ENCODE measurements at places on chromosomes 6 and 20.

- DNase-seq: no peak
These were observed 46.8 kb upstream of the SLCO4A1 start for GRCh38 chr20:62595491-62595890.

DNA sequence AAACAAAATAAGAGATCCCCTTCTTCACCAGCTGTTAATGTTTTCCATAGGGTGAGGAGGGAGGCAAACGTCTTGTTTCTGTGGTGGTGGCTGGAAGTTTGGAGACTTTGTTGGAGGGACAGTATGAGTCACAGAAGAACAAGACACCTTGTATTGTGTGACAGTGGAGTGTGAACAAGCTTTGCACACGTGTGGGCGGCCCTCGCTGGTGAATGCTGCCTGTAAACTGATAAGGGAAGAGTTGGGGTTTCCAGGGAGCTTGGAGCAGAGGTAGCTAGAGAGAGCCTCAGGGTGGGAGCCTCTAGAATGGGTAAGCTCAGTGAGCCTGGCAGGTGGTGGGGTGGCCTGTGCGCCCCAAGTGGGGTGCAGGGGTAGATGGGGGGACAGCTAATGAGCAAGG, 78.3 kb downstream of the ZDHHC14 start:
- DNase-seq: no peak

DNA sequence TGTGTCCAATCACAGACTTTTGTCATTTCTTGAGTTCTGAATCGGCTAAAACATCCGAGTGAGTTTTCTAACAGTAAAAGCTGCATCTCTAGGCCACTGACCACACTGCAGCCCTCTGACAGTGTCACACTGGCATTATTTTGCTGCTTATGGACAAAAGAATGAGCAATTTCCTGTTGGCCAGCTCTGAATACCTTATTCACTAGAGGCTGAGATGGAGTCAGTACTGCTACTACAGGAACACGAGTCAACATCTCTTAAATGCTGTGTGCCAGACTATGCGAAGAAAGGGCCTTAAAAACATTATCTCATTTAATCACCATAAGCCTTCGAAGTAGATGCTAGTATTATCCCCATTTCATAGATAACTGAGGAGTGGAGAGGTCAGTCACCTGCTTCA, 42.5 kb upstream of the IPCEF1 start:
- DNase-seq: no peak

DNA sequence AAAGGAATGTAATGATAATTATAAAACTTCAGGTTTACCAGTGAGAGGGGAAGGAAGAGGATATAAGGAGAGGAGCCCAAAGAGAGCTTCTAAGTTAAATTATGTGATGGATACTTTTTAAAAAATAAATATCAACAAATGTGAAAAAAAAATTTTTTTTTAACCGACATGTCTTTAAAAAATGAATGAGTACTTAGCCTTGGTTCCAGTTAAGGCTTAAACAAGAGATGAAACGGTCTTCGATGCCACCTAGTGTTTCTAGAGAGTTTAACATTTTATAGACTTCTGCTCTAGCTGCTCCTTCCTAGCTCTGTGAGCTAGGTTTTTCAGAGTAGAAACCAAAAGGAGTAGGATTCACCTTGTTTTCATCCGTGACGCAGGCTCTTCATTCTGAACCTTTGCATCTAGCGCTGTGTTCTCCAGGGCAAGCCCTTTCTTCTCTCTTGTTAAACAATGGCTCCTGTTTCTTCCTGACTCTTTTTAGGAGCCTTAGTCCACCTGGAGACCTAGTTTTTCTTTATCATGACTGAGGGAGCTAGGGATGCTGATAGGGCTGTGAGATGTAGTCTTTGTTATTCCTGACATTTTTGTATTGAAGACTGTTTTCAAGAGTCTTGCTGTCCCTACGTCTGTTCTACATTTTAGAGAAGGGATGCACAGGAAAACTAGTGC, 42.4 kb upstream of the GNRH2 start:
- DNase-seq: no peak

DNA sequence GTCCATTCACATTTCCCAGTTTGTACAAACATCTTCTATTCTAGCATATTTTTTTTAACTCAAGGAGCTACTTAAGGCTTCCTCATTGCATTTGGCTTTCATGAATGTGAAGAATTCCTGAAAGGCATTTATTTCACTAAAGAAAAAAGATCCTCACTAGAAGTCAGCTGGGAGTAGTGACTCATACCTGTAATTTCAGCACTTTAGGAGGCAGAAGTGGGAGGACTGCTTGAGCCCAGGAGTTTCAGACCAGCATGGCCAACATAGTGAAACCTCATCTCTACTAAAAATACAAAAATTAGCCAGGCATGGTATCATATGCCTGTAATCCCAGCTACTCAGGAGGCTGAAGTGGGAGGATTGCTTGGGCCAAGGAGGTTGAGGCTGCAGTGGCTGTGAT, 30.9 kb upstream of the XRN2 start:
- no peak for DNase-seq

DNA sequence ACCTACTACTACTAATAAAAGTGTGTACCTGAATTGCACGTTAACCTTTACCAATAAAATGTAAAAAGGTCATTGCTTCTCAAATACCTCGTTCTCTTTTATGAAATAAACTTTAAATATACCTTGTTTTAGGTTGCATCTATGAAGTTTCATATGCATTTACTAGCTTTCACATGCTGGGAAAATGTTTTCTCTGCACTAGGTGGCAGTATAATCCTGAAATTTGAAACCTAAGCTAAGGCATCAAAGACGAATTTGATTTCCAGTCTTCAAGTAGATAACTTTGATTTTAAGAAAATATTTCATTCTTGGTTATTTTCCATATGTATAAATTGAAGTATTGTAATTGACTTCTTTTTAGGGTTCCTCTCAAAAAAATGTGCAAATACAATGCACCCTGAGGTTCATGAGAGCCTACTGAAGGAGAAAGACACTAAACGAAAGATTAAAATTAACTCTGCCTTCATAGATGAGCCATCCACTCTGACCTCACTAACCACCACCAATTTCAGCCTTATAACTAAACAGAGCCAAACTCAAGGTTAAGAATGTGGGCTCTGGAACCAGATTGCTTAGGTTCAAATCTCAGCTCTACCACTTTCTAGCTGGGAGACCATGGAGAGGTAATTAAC, 7.3 kb upstream of the COL9A1 start:
- DNase-seq: no peak

DNA sequence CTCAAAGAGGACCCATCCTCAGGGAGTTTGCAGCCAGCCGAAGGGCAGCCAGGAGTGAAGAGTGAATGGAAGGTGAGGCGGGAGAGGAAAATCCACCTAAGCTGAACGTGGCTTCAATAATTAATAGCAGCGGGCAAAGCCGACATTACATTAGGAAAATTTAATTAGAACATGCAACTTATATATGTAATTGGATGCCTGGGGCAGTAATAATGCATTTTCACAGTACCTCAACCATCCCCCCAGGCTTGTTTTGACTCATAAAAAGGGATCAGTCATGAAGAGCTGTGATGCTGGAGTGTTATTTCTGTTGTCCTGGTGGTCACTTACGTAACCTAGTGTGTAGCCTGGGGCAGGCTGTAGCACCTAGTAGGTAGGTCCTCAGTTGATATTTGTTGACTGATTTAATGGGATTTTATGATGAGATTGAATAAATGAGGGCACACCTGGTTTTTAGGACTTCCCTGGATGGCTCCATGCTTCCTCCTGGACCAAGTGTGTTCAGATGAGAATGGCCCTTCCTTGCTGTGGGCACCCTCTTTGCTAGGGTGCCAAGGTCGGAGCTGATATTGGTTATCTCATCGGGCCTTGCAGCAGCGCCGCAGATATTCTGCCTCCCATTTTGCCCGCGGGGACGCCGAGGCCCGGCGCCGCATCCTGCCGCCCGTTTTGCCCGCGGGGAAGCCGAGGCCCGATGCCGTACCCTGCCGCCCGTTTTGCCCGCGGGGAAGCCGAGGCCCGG, 128.8 kb downstream of the CDH26 start:
- no peak for DNase-seq

DNA sequence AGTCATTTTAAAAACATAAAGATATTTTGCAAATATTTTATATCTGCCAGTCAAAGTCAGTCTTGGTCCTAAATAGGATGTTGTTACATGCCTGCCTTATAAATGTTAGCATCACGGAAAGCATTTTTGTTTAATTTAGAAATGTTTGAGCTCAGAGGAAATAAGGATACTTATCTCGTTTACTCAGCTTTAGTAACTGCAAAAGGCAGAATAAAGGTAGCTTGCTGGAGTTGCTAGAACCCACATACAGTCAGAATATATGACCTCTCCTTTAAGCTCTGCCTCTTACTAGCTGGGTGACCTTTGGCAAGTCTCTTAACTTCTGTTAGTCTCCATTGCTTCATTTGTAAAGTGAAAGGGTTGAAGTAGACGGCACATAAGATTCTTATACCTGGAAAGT, 867.3 kb downstream of the KIF16B start:
- no peak for DNase-seq

DNA sequence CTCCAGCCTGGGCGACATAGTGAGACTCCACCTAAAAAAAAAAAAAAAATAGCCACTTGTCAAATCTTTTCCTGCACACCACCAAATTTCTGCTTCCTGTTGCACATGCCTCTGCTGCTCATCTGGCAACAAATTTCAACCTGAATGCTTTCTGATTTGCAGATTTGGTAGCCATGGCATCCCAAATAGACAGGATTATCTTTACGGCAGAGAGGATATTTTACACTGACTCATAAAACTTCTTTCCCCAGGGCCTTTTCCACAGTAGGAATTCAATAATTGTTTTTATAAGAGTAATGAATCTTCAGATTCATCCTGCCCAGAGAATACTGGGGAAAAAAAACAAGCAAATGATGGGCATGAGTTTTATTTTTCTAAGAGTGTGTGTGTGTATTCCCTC, 264.6 kb downstream of the FRK start:
- no peak for DNase-seq

DNA sequence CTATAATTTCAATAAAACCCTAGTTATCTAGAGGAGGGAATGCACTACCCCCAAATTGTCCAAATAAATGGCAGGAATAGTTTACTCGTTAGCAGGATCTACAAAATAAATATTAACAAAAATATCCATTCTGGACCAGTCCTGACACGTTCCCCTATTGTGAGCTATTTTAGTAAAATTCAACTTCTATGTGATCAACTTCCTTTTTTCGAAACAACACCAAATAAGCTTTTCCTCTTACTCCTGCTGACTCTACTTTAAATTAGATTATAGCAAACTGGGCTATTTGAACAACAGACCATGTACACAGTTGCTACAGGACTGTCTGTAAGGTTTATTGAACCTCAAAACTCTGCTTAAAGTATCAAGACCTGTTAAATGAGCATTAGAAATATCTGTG, 154.3 kb downstream of the IPCEF1 start:
- DNase-seq: no peak

GRCh38 chr20:20002101-20002998, 14.8 kb upstream of the NAA20 start:
- no peak for DNase-seq

DNA sequence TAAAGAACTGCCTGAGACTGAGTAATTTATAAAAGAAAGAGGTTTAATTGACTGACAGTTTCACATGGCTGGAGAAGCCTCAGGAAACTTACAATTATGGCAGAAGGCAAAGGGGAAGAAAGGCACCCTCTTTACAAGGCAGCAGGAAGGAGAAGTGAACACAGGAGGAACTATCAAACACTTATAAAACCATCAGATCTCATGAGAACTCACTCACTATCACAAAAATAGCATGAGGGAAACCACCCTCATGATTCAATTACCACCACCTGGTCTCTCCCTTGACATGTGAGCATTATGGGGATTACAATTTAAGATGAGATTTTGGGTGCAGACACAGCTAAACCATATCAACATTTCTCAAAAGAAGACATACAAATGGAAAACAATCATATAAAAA, 266.3 kb downstream of the EPM2A start:
- no peak for DNase-seq

DNA sequence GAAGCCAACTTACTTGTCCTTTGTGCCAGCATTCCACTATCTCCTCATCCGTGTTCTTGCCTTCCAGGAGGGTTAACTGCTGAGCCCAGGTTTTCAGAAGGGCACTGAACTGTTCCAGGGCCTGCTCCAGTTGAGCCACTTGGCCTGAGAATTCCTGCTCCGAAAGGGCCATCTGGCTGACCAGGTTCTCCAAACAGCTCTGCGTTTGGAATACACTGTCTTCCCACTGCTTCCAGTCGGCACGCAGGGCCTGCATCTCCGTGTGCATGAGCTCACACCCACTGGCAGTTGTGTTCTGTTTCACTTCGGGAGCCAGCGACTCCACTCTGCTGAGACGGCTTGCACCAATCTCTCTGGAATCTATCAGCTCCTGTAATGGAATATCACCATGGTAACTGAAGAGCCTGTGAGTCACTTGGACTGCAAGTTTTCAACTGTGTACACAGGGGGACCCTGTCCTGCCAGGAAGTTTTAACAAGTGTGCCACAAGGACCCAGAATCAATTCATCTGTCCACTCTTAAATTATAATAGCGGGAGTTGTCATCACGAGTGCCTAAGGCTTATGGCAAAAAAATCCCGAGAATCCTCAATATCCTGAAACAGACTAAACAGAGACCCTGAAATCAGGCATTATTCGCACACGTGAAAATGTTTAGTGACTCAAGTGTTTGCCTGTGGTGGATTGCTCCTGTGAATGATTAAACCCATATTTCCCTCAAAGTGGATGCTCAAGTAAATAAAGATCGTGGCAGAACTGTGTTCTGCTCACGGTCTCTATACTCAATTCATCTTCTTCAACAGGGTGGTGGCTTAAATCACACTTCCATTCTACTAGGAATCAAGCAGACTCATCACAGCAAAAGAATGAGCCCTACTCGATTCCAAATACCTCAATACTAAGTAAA, 255.9 kb downstream of the SYNE1 start:
- no peak for DNase-seq

- no peak for DNase-seq
These were observed 3.9 kb downstream of the HEY2 start for GRCh38 chr6:125753218-125753936.

DNA sequence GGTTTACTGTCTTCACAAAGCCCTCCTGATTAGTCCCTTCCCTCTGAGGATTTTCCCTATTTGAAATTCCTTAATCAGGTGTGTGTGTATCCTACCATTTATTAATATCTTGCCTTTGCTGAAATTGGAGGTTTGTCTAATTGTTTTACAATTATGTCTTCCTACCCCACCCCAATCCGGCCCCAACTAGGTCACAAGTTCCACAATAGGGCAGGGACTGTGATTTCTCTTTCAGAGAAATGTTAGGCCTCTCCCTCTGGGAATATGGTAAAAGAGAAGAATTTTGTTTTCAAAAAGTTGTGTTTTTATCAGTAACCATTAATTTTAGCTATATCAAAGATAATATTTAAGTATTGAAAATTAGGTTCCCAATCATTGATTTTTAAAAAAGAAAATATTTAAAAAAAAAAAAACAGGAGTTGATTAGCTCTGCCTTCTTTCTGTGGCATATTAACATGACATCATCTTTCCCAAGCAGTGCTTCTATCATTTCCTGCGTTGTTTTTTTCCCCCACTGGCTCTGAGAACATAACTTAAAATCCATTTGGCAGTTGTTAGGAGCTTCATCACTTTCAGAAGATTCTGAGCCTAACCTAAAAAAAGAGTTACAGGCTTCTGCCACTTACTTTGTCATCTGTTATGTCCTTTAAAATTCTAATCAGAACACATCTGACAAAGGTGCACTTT, 36.1 kb downstream of the BLOC1S5 start:
- no peak for DNase-seq
